ENCODE measurements at places on chromosomes 4 and X. TPM values are rescaled to one million over a fixed set of nuclear protein-coding genes. Genes with fewer than 3 reads are reported as not detected.

DNA sequence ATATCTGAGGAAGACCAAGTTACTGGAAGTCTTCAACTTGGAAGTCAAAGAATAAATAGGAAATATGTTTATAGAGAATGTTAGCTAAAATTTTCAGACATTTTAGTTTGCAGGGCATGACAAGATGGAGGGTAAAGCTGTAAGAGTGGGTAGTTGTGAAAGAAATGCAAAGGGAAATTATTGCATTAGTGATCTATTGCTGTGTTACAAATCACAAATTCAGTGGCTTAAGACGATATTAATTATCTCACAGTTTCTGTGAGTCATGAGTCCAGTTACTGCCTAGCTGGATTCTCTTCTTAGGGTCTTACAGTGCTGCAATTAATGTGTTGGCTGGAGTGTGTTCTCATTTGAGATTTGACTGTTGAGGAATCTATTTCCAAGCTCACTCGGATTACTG lies 62.9 kb upstream of the CAMK2D start:
- DNase-seq, result no peak

- no peak for DNase-seq
Observed at GRCh38 chr4:108042927-108043326, 53.2 kb downstream of the HADH start.

DNA sequence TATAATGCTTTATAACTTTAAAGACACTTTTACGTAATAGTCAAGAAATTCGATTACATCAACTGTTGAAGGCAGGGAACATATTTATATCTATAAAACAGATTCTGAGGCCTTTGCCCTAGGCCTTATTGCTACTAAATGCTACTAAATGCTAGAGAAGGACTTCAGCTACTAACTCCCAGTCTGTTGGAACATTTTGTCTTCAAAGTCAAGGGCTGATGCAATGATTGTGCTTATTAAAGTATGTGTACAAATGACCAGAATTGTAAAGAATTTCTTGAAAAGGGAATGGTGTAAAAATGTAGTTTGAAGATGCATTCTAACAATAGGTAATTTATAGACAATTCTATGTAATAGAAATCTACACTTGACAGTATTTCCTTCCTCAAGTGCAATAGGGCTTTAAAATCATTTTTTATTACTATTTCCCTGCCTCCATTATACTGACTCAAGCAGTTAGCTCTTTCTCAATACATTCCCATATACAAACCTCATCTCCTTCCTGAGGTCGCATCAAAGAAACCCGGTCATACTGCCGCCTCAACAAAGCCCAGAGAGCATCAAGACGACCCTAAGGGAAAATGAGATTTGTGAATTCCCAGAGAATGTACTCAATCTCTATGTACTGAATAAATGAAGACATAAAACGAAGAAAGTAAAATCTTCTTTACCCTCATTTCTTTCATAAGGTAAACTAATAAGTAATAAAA lies 95.7 kb downstream of the ANTXR2 start:
- DNase-seq, result no peak

- no peak for DNase-seq
Observed at GRCh38 chr4:16023776-16024408, 59.9 kb downstream of the PROM1 start.

- DNase-seq, result peak; percentile 16
Observed at GRCh38 chrX:41889317-41890025, 33.9 kb downstream of the CASK start.

DNA sequence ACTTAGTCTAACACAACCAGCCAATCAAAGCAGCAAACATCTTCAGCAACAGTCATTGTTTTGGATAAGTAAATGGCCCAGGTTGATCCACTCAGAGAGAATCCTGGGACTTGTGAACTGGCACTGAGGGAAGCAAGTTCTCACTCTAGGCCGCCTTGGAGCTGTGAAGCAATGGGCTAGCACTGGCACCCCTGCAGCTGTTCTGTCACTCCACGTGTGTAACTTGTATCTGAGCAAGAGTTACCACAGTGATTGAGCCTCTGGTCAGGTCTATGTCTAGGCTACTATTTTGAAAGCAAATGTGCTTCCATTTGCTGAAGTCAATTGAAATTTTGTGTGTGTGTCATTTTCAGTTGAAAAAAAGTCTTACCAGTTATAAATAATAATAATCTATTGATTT lies 57.2 kb upstream of the HS3ST1 start:
- peak; percentile 65 for DNase-seq

- no peak for DNase-seq
Observed at GRCh38 chr4:73376251-73376650, 27.8 kb upstream of the ALB start.

DNA sequence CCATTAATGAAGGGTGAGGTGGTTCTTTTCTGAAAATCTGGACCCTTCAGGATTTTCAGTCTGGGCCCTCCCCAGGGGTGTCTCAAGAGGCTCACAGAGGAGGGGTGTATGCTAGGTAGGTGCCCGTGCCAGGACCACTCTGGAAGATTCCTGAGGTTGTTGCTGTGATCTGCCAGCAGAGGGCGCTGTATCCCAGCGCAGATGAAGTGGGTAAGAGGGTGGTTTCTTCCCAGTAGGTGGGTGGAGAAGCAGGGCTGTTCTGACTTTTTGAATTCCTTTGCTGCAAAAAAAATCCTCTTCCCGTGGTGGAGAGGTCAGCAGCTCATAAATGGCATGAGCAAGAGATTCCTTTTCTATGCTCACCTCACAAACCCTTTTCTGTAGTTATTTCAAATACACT lies 51.1 kb downstream of the SCML1 start:
- DNase-seq, result peak; percentile 21

- DNase-seq, result no peak
Observed at GRCh38 chrX:109049903-109050302, 313.5 kb upstream of the IRS4 start.

DNA sequence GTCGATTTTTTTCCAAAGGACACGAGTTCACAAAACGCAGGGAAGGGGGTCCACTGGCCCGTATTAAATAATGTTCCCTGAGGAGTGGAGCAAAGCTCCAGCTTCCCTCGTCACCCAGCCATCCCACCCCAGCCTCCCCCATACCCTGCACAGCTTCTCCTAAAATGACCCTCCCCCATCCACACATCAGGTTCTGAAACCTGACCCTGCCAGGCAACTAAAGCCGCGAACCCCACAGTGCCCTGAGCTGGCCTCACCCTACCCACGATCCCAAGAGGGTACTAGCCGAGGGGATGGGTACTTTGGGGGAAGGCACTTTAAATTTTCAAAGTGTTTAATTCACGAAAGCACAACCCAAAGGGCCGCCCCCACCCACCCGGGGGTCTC lies 634 bp downstream of the APOO start:
- DNase-seq, result no peak

GRCh38 chrX:14232688-14233087 lies 203.0 kb upstream of the GEMIN8 start:
- no peak for DNase-seq

GRCh38 chr4:14743601-14744000 lies 258.7 kb upstream of the CPEB2 start:
- peak; percentile 82 for DNase-seq

DNA sequence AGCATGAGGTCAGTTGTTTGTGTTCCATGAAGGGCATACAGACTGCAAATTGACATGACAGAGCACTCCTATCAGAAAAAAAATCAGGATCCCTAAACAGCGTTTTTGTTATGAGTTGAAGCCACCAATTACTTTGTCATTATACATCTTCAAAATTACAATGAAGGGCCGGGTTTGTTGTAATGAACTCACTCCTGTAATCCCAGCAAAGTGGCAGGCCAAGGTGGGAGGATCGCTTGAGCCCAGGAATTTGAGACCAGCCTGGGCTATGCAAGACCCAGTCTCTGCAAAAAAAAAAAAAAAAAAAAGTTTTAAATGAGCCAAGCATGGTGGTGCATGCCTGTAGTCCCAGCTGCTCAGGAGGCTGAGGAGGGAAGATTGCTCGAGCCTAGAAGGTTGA lies 3.5 kb upstream of the DCTD start:
- DNase-seq, result no peak

DNA sequence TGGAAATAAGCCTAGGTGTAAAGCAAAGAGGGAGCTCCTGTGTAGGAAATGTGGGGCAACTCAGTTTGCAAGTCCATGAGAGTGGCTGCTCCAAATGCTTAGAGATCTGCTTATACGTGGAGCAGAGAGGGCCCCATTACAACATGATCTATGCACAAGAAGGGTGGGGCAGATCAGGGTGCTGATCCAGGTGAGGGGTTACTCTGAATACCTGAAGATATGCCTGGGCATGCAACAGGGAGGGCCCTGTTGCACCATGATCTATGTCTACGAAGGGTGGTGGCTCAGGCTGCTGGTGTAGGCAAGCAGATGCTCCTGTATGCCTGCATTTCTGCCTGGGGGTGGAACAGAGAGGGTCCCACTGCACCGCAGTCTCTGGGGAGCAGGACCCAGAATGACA lies 1121.2 kb downstream of the RAPGEF2 start:
- DNase-seq, result no peak

DNA sequence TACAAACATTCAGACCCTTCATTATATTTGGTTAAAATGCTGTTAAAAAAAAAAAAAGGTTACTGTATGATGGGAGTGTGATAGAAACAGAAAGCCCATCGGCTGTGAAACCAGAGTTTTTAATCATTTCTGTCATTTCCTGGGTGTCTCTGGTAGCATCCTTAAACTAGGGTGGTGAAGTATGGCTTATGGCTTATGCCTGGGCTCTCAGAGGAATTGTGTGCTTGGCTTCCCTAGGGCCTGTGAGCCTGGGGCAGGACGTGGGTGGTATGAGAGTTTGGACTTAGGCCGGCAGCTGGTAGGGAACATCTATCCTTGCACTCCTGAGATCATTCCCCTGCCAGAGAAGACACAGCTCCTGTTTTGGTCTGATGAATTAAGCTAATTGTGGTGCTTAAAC lies 52.2 kb downstream of the DCUN1D4 start:
- DNase-seq, result peak; percentile 52

GRCh38 chrX:84168095-84168494 lies 19.9 kb downstream of the RPS6KA6 start:
- no peak for DNase-seq

DNA sequence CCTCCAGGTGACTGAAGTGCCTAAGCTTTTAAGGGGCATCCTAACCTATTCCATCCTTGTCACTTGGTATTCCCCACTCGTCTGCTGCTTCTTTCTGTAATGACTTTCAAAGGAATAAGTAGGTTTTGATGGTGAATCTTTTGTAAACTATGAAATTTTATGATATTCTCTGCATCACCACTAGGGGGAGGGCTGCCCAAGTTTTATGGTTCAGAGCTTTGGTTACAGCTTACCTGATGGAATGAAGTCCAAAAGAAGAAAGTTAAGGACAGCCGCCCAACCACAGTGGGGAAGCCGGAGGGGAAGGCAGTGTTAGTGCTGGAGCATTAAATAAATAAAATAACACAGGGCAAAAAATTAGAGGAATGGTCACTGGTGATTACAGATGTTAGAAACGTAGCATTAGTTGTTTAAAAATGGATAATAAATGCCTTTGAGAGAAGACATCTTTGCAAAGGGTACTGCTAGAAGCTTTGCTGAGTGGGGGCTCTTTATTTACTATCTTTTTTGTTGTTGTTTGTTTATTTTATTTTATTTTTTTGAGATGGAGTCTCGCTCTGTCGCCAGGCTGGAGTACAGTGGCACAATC lies 204.9 kb downstream of the GBA3 start:
- peak; percentile 39 for DNase-seq

DNA sequence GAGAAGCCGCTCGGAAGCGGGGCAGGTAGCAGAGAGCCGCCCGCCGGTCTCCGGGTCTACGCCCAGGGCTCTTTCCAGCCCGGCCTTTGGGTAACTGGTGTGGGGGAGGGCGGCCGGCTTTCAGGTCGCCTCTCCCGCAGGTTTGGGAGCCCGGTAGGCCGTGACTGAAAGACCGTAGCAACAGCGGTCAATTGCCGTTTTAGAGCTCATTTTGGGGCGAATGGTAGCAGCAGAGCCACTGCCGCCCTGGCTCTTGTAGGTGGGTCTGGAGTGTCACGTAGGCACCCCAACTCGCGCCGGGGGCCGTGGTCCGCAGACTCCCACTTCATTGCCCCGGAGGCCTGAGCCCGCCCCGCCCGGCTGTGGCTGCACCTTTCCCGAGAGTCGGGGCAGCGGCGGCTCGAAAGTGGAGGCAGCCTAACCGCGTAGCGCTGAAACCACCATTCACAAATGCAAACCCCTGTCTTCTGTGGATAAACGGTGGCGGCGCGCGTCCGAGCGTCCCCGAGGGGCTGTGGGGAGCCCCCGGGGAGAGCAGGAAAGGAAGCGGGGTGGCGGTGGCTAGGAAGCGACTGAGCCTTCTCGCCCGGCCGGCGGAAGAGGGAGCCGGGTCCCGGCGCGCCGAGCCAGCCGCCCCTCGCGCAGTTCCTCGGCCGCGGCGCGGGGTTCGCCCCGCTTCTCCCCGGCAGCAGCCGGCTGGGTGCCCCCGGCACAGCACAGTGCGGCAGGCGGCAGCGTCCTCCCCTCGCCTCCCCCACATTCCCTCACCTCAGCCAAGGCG lies 2185.1 kb upstream of the TENM3 start:
- peak; percentile 1 for DNase-seq

GRCh38 chr4:71211748-71212147 lies 127.1 kb upstream of the SLC4A4 start:
- no peak for DNase-seq

DNA sequence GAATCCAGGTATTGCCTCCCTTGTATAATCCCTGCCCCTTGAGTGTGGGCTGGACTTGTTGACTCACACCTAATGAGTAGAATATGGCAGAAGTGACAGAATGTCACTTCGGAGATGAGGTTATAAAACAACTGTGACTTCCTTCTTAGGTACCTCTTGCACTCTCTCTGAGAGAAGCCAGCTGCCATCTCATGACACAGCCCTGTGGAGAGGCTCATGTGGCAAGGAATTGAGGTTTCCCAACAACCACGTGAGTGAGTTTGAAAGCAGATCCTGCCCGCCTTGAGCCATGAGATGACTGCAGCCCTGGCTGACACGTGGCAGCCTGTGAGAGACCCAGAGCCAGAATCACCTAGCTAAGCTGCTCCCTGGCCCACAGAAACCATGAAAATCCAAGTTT lies 13.5 kb downstream of the ASB11 start:
- peak; percentile 91 for DNase-seq

DNA sequence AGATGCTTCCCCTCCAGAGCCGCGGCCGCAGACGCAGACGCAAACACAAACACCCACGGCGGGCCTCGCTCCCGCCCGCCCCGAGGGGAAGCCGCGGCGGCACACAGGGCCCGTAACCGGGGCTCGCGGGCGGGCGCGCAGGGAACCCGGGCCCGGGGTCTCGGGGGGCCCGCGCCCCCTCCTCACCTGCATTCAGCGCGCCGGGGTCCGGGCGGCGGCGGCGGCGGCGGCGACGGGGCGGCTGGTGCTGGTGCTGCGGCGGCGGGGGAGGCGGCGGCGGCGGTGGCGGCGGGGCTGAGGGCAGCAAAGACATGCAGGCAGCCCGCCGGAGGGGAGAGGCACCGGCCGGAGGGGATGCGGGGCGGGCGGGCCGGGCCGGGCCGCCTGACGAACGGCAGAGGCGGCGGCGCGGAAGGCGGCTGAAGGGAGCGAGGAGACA lies 255 bp upstream of the CNOT6L start:
- DNase-seq, result no peak

Gene DDIT4L
- total RNA-seq, result 9.6 TPM

Gene F8A3
- total RNA-seq, result 9.8 TPM

Gene IL2RG
- total RNA-seq, result 3.4 TPM

Gene PALLD
- total RNA-seq, result 310 TPM

Gene CENPVL2
- not detected for total RNA-seq

Gene EFHC2
- total RNA-seq, result 0.21 TPM

Gene TGIF2LX
- total RNA-seq, result not detected

Gene F11
- total RNA-seq, result not detected

All from myocyte (in vitro differentiated cells).